ENCODE measurements at places on chromosomes 13 and 19. TPM values are rescaled to one million over a fixed set of nuclear protein-coding genes. Genes with fewer than 3 reads are reported as not detected.

Gene B3GNT3
- total RNA-seq, result not detected

Gene ZNF541
- total RNA-seq, result under 0.01 TPM

Gene TMEM272
- total RNA-seq, result not detected

Gene BABAM1
- total RNA-seq, result 93.5 TPM

Gene CUL4A
- total RNA-seq, result 91.7 TPM

Gene RGL3
- total RNA-seq, result under 0.01 TPM

Gene UHRF1
- 53.4 TPM for total RNA-seq

Gene ARHGAP33
- total RNA-seq, result 3.2 TPM

Gene ALOX5AP
- total RNA-seq, result 0.64 TPM

Gene PRR22
- total RNA-seq, result 0.13 TPM

Gene ZNF560
- 1.2 TPM for total RNA-seq

Gene LRG1
- total RNA-seq, result under 0.01 TPM

Gene KIR2DL4
- not detected for total RNA-seq

Gene MYPOP
- total RNA-seq, result 1.8 TPM

Gene BCL3
- 58.0 TPM for total RNA-seq

Gene ZNF611
- 4.9 TPM for total RNA-seq

Gene CILP2
- 6.0 TPM for total RNA-seq

Gene CYP4F8
- total RNA-seq, result not detected

Gene BORA
- 9.7 TPM for total RNA-seq
